ENCODE measurements at places on chromosomes 2 and 18. TPM values are rescaled to one million over a fixed set of nuclear protein-coding genes. Genes with fewer than 3 reads are reported as not detected.

Gene RESP18
- total RNA-seq: not detected

Gene CRYGC
- total RNA-seq: not detected

Gene RNF149
- 90.6 TPM for total RNA-seq

Gene FECH
- total RNA-seq: 29.7 TPM

Gene ACMSD
- total RNA-seq: not detected

Gene MYO5B
- total RNA-seq: 29.2 TPM

Gene NTSR2
- total RNA-seq: not detected

Gene SLC19A3
- total RNA-seq: 4.5 TPM

- DNase-seq: peak; percentile 82
Measured at GRCh38 chr2:28355521-28356094, 37.0 kb upstream of the FOSL2 start.

GRCh38 chr2:124526221-124526620 is 501.1 kb downstream of the CNTNAP5 start:
- DNase-seq: peak; percentile 34

DNA sequence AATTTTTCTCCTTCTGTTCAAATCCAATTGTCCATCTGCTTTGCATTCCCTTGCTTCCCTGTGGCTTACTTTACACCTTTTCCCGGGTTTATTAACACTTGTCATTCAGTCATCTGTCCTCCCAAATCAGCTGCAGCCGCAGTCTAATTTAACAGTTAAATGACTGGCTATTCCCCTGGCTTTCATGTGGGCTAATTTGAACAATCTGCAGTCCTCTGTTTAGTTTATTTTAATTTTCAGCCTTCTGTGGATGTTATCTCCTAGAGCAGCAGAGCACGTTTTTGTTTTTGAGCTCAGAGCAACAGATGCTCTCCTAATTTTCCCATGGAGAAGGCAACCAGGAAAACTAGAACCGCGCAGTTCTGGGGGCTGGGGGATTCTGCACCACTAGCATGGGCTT is 55.0 kb downstream of the MEP1B start:
- no peak for DNase-seq

DNA sequence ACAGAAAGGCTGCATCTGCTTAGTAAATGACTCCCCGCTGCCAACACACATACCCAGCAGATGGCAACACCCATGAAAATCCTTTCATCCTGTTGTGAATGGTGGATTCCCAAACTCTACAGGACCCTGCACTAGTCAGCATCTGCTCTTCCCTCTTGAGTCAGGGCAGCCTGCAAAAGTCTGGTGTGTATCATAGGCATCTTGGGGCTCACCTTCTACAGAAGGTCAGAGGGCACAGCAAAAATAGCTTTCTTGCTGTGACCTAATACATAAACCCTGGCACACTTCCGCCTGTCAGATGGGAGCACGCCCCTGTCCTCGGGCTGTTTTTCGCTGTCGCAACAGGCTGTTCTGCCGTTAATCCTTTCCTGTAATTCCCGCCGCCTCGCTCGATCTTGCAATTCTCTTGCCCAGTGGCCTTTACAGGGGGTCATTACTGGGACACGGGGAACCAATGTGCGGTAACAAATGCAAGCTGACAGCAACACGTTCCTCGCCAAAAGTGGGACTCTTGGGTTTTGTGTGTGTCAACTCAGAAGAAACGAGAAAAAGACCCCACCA is 19.9 kb upstream of the SCYGR1 start:
- no peak for DNase-seq

GRCh38 chr2:239767021-239767905 is 257.9 kb downstream of the NDUFA10 start:
- DNase-seq: no peak

GRCh38 chr18:1090758-1091157 is 186.1 kb downstream of the ADCYAP1 start:
- DNase-seq: no peak

GRCh38 chr2:154193246-154193645 is 321.5 kb downstream of the GALNT13 start:
- no peak for DNase-seq

GRCh38 chr2:55547001-55547400 is 27.5 kb downstream of the CFAP36 start:
- DNase-seq: no peak
